H1 (cell line): ENCODE measurements at places on chromosomes 1 and 21. TPM values are rescaled to one million over a fixed set of nuclear protein-coding genes. Genes with fewer than 3 reads are reported as not detected.

- DNase-seq: no peak
Measured at GRCh38 chr1:214019499-214019898, 31.7 kb downstream of the PROX1 start.

- no peak for DNase-seq
Measured at GRCh38 chr1:147247656-147248238, 5.3 kb downstream of the CHD1L start.

The LCK gene
- total RNA-seq: 71.6 and 75.3 TPM in 2 replicates

The CASZ1 gene
- 6.1 and 7.7 TPM in 2 replicates for total RNA-seq

The S100A14 gene
- total RNA-seq: 1.4 and 1.5 TPM in 2 replicates

The GPR61 gene
- total RNA-seq: 0.15 and 0.41 TPM in 2 replicates
